ENCODE measurements at places on chromosomes 13 and 19. TPM values are rescaled to one million over a fixed set of nuclear protein-coding genes. Genes with fewer than 3 reads are reported as not detected.

The ADPRHL1 gene
- 0.28 TPM for total RNA-seq

The GRIN3B gene
- total RNA-seq, result 0.53 TPM

The APOC1 gene
- total RNA-seq, result not detected

The GIPR gene
- total RNA-seq, result 9.4 TPM

The CLEC11A gene
- 5.7 TPM for total RNA-seq

The CYP4F11 gene
- total RNA-seq, result not detected

The B3GNT8 gene
- total RNA-seq, result 1.8 TPM

DNA sequence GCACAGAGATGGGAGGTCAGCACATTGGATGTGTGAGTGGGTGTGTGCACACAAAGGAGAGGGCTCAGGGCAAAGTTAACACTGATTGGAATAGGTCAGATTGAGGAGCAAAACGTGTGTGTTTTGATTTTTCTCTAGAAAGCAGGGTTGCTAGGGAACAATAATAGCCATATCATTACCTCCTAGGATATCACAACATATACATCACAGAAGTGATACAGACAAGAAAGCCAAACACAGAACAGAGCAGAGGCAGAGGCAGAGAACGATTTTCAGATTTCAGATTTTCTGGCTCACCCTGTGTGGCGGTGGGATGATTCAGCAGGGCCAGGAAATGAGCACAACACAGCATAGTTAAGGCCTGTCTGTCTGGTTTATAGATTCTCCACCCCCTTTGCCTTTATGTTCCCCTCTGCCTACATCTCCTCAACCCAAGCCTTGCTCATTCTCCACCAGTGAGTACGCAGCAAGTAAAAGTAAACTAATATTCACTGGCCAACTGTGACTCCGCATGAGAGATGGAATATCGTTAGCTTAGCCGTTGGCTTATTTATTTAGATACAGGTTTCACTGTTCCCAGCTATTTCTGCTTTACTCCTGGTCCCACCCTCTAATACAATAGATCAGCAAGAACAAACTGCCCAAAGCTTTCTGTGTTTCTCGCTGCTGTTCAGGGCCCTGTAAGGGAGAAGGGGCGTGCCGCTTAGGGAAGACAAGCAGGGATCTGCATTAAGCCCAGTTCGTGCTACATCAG is 182.7 kb upstream of the TSC22D1 start:
- no peak for DNase-seq

DNA sequence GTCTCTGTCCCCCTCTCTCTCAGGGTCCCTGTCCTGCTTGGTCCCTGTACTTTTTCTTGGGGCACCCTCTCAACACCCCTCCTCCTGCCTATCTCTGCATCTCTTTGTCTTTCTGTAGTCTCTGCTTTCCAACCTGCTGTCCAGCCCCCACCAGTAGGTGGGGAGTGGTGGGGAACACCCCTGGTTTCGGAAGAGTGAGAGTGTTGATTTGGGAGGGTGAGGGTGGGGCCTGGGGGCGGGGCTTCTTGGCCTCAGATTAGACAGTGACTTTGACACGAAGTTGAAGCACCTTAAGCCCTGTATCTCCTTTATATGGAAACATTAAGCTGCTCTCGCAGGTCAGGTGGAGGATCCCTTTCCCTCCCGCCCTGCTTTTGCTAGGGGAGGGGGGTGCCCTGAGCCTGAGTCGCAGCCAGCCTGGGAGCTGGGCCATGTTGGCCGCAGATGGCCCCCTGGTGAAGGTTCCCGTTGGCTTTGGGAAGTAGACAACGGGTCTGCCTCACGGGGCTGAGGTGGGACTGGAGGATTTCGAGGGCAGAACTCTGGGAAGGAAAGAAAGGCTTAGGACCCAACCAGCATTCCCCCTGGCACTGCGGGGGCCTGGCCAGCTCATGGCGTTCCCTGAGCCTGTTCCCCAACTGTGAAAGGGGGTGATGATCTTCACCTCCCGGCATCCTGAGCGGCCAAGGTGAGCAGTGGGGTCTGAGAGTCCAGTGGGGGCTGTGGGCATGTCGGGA is at the start of gene KCNJ14:
TSS of gene KCNJ14 (plus strand) at position 404 of the 737 bp plus-strand sequence. CDS start 6,151 bp downstream, outside the sequence.
- DNase-seq, result no peak

- DNase-seq, result no peak
Measured at GRCh38 chr13:74567485-74567884, 433.3 kb upstream of the KLF12 start.

GRCh38 chr19:5074407-5074806 is 105.5 kb downstream of the KDM4B start:
- no peak for DNase-seq

- DNase-seq, result no peak
Measured at GRCh38 chr13:33345842-33346241, 60.3 kb upstream of the STARD13 start.

DNA sequence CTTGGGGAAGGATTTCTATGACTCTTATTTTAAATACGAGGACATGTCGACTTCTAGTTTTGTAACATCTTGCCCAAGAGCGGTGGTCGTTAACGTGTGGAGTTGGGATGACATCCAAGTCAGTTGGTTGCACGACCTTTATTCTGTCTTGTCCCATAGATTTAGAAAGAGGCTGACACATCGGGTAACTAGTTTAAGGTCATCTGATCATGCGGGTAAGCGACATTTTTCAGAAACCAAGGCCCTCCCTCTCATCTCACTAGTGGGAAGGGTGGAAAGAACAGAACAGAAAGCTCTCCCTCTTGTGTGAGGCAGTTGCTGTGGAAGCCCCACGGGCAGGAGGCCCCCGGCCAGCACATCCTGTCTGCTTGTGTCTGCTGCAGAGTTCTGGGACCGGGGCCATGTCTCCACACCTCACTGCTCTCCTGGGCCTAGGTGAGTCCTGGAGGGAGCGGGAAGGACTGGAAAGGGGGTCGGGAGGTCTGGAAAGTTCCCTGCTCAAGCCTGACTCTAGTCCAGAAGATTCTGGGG is at the start of gene LAIR2:
TSS of gene LAIR2 (plus strand) at position 314 of the 531 bp plus-strand sequence. CDS start at position 402, 88 bp downstream.
- DNase-seq, result no peak

DNA sequence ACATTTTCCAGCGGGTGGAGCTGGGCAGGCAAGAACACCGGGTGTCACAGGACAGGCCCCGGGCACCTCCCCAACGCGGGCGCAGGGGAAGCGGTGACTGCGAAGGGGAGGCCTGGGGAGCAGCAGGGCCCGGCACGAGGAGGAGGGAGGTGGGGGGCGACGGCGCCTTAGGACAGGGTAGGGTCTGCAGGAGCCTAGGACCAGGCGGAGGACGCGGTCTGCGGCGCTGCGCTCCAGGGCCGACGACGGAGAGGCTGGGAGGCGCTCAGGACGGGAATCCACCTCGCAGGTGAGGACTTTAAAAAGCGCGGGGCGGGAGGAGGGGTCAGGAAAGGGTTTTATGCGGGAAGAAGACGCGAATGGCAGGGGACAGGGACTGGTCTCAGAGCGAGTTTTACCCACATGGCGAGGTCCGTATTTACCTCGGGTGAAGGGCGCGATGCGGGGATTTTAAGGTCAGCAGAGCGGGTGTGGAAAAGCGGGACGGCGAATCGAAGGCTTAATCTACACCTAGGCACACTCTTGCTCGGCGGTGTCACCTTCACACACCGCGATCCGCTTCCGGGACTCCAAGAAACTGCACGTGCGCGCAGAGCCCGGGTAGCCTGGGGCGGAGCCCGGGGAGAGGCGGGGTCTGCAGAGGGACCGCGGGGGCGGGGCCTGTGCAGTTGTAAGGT is 13.5 kb downstream of the ERVV-2 start:
- DNase-seq, result no peak

DNA sequence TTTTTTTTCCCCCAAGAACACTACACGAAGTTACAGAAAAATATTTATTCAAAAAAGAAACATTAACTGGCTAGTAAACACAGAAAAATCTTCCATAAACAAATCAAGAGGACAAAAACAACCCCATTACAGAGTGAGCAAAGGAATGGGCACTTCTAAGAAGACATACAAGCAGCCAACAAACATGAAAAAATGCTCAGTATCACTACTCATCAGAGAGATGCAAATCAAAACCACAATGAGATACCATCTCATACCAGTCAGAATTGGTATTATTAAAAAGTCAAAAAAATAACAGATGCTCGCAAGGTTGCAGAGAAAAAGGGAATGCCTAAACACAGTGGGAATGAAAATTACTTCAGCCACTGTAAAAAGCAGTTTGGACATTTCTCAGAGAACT is 131.7 kb downstream of the UGGT2 start:
- DNase-seq, result no peak

- no peak for DNase-seq
Measured at GRCh38 chr19:42306646-42307045, 4.2 kb upstream of the PAFAH1B3 start.

DNA sequence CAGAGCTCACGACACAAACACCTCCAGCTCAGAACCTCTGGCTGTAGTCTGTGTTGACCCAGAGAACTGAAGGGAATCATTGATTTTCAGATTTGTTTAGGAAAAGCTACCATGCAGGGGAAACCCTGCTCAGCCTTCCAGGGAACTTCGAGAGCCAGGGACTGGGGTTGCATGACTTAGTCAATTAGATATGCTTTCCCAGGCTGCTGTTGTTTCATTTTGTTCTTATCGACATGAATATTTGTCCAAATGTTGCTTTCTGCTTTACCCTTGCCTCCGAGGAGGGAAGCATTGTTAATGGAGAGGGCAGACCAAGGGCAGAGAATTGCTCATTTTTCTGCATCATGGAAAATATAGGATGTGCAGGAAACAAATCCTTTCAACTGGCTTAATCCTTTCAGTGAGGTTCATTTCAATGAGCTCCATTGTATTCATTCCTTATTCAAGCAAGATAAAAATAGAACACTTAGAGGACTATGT is 82.5 kb downstream of the KLF5 start:
- DNase-seq, result no peak

DNA sequence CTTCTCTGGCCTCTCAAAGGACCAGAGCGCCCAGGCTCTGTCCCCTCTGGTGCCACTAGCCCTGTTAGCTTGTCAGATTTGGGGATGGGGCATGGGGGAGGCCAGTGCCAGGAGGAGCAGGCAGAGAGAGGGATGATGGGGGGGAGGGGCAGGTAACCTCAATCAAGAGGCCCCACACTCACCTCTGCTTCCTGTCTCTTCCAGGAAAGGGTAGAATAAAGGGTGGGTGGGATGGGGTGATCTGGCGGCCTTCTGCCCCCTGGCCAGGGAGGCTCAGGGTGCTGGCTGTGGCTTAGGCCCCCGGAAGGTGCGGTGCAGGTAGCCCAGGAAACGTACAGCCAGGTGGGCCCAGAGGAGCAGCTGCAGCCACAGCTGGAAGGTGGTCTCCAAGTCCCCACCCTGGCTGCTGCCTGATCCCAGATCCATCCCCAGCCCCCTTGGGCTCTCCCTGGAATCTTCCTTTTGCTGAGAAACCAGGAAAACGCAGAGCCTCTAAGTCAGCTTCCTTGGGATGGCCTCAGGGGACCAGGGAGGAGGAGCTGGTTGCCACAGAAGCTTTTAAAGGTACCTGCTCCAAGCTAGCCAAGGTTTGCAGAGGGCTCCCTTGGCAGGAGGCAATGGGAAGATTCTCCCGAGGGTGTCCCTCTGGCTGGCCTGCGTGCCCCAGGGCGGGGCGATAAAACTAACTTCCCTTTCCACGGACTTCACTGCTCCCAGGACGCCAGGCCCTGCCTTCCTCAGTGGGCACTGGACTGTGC is 5.3 kb downstream of the PRKACA start:
- no peak for DNase-seq

DNA sequence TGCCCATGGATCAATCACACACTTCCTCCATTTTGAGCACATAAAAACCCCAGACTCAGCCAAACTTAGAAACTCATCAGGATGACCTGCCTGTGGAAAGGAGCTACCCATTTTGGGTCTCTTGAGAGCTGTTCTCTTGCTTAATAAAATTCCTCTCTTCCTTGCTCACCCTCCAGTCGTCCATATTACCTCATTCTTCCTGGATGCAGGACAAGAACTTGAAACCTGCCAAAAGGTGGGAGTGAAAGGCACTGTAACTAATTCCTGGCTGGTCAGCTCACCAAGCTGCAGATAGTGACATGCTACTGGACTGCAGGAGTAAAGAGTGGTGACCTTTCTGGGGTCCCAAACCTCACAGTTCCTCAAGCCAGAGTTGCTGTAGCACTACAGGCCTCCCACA is 20.2 kb downstream of the LIG4 start:
- DNase-seq, result no peak

GRCh38 chr13:51920267-51920666 is 58.5 kb downstream of the CCDC70 start:
- no peak for DNase-seq

GRCh38 chr19:6297202-6297601 is 17.4 kb upstream of the MLLT1 start:
- no peak for DNase-seq

- no peak for DNase-seq
Measured at GRCh38 chr13:73973156-73973555, 161.0 kb downstream of the KLF12 start.

- DNase-seq, result no peak
Measured at GRCh38 chr13:21010621-21011020, 50.8 kb downstream of the LATS2 start.

GRCh38 chr13:50244713-50245574 is 229.7 kb downstream of the KCNRG start:
- DNase-seq, result no peak

DNA sequence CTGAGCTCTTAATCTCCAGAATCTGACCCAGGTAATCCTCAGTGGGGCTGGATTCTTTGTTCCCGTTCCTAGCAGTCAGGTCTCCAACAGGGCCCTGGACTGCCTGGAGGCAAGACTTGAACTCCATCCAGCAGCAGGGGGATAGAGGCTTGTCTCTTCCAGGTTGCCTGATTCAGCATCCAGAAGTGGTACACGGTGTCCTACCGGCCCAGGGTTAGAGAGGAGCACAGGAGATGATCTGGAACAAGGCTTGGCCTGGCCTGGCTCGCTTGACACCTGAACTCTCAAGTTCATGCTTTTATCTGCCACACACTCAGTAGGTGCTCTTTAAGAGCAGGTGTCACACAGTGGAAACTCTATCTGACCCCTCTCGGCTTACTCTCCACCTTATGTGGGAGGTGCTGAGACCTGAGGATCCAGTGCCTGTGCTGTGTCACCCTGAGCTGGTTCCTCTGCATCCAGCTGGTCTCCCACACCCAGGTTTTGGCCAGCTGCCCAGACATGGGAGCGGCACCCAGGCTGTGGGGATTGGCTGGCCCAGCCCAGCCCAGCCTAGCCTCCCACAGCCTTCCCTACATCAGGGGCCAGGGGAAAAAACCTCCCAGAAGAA is at the start of gene CYP4F3:
TSS of gene CYP4F3 (plus strand) at position 604 of the 610 bp plus-strand sequence. CDS start 519 bp downstream, outside the sequence.
- no peak for DNase-seq

DNA sequence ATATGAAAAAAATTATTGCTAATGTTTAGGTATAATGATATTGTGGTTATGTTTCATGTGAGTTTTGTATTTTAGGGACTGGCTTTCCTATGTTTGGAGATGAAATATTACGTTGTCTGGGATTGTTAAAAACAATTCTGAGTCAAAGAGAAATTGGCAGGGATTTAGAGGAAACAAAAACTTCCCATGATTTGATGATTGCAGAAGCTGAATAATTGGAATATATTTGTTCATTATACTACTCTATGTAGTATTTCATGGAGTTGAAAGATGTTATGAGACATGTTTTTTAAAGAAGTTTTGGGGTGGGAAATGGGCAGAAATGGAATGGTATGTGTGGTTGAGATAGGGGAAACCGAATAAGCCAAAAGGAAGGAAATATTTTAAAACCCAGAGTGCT is 1392.9 kb downstream of the EFNB2 start:
- DNase-seq, result no peak
